Stimulated activated CD8-positive, alpha-beta memory T cell treated with anti-CD3 and anti-CD28 coated beads, Interleukin-4, amount 100 ng/mL, for 4 hours (primary cell): ENCODE measurements at places on chromosomes 5 and 9.

GRCh38 chr9:94182532-94182931 lies 76.6 kb upstream of the ZNF169 start:
- no peak for DNase-seq

GRCh38 chr9:69542942-69543704 lies 129.0 kb downstream of the APBA1 start:
- no peak for DNase-seq

DNA sequence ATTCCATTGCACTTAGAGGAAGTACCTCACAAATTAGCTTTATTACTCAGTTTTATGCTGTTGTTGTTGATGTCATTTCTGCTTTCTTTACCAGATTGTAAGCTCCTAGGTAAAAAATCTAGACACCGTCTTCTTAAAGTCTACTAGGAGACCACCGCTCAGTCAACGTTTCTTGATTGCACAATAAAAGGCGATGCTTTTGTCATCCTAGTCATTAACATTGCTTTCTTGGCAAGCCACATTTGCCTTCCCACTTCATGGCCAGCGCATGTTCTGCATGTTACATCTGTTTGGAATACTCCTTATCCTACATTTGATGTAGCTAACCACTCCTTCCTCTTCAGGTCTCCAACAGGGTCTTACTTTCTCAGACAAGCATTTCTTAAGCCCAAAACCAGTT lies 464.0 kb upstream of the TUSC1 start:
- DNase-seq: no peak

- DNase-seq: no peak
Observed at GRCh38 chr5:126460977-126461376, 37.8 kb downstream of the GRAMD2B start.

GRCh38 chr9:97705354-97705950 lies 8.3 kb upstream of the XPA start:
- DNase-seq: no peak

DNA sequence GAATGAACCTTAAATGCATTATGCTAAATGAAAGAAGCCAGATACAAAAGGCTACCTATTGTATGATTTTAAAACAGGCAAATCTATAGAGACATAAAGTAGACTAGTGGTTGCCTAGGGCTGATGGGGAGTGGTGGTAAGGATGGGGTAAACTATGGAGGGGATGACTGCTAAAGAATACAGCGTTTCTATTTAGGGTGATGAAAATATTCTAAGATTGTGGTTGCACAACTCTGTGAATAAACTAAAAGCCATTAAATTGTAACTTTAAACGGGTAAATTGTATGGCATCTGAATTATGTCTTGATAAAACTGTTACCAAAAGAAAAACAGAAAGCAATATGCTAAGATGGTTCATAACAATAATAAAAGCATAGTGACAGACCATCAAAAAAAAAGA lies 21.4 kb downstream of the KLHL3 start:
- DNase-seq: no peak

DNA sequence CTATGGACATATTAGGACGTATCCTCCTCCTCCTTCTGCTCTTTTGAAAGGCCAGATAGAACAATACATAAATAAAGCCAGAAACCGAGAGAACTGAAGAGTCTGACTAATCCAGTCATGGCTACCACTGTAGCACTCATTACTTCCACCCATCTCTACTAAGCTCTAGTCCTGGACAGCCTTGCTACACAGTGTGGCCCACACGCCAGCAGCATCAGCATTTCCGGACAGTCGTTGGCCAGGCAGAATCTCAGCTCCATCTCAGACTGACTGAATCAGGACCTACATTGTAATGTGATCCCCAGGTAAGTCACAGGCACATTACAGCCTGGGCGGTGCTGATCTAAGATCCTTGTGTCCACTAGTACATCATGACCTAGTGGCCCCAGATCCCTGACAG lies 182.9 kb downstream of the DRD1 start:
- no peak for DNase-seq

DNA sequence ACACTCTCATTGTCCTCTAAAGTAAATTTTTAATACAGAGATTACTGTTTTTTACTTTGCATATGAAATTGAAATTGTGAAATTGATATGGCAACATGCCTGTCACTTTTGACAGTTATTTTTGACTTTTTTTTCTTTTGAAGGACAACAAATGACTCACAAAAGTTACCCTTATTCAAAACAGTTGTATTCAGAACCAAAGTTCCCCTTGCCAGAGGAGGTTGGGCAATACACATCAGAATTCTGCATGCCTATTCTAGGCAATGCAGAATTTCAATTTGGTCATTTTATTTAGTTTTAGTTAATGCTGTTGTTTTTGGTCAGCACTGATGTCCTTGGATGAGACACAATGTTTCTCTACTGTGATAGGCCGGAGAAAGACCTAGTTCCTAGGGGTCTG lies 299.1 kb upstream of the PRR16 start:
- DNase-seq: no peak

DNA sequence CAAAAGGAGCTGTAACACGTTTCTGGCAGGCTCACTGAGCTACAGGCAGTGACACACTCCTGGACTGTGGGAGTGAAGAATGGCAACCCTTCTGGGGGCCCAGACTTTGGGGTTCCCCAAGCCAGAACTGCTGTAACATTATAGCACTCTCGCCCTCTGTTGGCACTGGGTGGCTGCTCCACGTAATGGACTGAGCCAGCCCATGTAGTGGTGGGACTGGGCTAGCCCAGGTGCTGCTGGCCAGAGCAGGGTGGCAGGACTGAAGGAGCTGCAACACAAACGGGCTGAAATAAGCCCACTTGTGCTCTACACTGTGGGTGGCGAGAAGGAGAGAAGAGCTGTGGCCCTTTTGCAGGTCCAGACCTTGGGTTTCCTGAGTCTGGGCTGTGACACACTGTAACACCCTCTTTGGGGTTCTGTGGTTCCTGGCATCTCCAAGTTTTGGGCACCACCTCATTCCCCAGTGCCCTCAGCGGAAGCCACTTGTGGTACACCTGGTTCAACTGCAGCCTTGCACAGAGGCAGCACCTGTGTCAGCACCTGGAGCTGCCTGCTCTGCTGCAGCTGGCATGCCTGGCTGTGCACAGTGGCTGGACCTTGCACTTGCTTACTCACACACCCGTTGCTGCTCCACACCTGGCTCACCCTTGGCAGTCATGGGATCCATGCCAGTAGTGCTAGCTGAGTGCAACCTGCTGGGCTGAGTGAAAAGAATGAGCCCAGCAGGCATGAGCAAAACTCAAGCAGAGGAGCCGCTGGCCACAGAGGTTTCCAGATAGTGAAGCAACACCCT lies 95.0 kb upstream of the PRR16 start:
- no peak for DNase-seq

DNA sequence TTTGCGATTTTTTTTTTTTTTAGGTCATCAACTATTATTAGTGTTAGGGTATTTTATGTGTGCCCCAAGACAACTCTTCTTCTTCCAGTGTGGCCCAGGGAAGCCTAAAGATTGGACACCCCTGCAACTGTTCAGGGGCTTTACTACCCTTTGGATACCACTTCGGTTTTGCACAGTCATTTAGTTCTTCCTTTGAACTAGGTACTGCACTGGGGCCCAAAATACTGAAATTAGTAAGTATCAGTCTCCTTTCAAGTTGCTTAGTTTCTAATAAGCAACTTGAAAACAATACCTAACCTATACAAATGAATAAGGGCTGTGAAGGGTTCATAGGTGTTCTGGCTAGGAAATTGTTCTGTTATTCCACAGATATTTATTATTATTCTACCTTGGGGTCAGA lies 45.3 kb downstream of the CWC27 start:
- no peak for DNase-seq

- no peak for DNase-seq
Observed at GRCh38 chr9:95511952-95512708, 4.6 kb downstream of the PTCH1 start.

DNA sequence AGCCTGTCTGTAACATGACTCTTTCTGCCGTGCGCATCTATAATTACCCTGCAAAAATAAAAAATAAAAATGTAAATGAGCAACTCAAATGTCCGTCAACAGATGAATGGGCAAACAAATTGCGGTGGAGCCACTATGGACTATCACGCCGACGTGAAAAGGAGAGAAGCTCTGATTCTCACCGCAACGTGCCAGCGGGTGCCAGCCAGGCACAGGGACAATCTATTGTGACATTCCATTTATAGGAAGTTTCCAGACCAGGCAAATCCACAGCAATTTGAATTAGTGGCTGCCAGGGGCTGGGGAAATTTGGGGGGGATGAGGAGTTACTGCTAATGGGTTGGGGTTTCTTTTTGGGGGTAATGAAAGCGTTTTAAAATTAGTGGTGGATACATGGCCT lies 96.8 kb downstream of the VAV2 start:
- no peak for DNase-seq

DNA sequence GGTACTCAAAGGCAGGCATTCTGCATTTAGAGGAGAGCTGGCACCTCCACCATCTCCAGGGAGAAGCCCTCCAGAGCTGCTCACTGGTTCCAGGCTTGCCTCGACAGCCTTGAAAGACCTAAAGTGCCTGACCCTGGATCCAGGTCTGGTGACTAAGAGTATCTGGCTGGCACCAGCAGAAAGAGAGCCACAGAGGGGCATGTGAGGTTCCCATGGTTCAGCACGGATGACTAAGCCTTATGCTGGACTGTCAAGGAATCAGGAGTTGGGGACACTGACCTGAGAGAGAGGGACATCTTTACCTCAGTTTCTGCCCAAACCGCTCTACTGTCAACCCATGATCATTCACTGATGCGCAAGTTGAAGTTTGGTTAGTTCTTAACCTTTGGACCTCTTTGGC lies 3.0 kb downstream of the ACTL7A start:
- DNase-seq: no peak

GRCh38 chr9:76987594-76988200 lies 31.8 kb upstream of the FOXB2 start:
- no peak for DNase-seq

- no peak for DNase-seq
Observed at GRCh38 chr5:37248421-37248969, 681 bp downstream of the CPLANE1 start.

DNA sequence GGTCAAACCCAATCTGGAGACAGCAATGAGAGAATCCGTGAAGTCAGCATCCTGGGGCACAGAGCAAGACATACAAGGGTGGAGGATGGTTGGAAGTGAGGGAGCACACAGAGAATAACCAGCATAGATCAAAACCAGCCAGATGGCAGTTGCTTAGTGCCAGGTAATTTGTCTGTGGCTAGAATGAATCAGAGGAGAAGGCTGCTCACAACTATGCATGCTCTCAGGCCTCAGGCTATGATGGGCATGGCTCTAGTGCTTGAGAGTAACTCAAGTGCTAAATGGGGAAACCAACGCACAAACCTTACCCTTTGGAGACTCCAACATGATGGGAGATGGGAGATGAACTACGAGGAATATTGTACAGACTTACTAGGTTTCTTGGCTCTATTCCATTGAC lies 160.8 kb downstream of the DMRT2 start:
- DNase-seq: no peak

DNA sequence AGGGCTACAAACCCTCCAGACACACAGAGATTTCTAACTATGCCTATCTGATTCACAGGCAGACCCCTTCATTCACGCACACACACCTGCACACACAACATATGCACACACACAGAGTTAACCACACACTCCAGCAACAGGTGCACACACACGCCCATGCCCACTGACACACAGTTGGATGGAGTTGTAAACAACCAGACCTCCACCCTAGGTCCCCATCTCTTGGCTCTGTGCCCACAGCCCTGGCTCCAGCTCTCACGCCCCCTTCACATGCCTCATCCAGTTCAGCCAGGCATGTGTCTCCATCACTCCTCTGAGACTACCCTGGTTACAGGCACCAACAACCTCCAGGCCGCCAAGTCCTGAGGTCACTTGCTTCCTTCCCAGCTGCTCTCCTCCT lies 61.1 kb downstream of the PSD2 start:
- DNase-seq: no peak

DNA sequence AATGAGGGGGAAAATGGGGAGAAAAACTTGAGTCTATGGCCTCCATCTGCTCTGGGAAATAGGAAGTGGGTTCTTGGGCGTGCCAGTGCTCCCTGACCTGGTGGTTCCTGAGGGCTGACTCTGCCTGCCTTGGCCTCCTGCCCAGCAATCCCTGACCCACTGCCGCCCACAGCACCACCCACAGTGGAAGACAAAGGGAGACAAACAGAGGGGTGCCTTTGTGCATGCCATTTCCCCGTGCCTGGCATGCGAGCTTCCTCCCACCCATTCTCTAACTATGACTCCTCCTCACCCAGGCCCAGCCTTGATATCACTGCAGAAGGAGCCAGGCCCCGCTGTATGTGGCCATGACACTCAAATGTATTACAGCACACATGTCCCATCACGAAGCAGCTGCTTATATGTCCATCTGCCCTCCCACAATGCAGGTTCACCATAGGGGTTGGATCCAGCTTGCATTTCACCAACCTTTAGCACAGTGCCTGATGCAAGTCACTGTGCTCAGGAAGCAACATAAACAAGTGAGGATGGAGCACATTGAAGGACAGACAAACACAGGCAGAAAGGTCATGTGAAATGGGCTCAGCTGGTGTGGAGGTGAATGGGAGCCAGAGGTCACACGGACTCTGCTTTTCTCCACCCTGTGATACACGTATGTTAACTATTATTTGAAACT lies 84.4 kb downstream of the ADRB2 start:
- no peak for DNase-seq

DNA sequence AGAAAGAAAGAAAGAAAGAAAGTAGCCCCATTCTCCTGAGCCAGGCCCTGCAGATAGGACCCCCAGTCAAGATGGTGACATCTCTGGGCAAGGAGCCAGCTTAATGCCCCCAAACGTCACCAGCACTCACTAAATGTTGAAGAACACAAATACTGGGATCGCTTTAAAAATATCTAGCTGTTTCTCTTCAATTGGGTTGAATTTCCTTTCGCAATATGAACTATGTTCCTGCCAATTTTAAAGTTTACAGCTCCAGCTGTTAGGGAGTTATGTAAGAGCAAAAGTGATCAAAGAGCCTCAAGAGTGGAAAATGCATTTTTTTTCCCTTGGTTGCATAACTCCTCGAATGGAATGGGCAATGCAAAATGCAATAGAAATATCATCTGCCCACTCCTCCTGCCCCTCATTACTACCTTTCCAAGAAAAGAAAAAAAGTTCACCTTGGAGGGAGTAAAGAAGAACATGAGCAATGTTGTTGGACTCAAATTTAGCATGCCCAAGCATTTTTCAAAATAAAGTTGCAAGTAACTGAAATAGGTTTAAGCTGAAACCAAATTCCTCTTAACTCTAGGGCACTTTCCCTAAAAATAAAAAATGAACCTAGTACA lies 244.2 kb upstream of the PIK3R1 start:
- no peak for DNase-seq

DNA sequence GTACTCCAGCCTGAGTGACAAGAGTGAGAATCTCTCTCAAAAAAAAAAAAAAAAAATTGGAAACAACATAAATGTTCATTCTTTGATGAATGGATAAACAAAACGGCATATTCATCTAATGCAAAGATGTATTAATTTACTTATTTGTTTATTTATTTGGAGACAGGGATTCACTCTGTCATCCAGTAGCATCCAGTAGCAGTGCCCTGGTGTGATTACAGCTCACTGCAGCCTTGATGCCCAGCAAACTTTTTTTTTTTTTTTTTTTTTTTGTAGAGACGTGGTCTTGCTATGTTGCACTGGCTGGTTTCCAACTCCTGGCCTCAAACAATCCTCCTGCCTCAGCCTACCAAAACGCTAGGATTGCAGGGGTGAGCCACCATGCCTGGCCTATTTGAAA lies 24.4 kb downstream of the OR2V2 start:
- no peak for DNase-seq
